ENCODE measurements at places on chromosomes 12 and 14.

GRCh38 chr14:34498684-34499412 is 36.8 kb upstream of the SPTSSA start:
- DNase-seq, result no peak

- DNase-seq, result no peak
Observed at GRCh38 chr12:90585640-90586304, 369.2 kb downstream of the CCER1 start.

- no peak for DNase-seq
Observed at GRCh38 chr12:84996759-84997158, 39.3 kb downstream of the TSPAN19 start.

- DNase-seq, result no peak
Observed at GRCh38 chr14:59215322-59215721, 26.9 kb downstream of the DAAM1 start.

GRCh38 chr12:21073129-21073528 is 57.9 kb upstream of the SLCO1B1 start:
- no peak for DNase-seq

DNA sequence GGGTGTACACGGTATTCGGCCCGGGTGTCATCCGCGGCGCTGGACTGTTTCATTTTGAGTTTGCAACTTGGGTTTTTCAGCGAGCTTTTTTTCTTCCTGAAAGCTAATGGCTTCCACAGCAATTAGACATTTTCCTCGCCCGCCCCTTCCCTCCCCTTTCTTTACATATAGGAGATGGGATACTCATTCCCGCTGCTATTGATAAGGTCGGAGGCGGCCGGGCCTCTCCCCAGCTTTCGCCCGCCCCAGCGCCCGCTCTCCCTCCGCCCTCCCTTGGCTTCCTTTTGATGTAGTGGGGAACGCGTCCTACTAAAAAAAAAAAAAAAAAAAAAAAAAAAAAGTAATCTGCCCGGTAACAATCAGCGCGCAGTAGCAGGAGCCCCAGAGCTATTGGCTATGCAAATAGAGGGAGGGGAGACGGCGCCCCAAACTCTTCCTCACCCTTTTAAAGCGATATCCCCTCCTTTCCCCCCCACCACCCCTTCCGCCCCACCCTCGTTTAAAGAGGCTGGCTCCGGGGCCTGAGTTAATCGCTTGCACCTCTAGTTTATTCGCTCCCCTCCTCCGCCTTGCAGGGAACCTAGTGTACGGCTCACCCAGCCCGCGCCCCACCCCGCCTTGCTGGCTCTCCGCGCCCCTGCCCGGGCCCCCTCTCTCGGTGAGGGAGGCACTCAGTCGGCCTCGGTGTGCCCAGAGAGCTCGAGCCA is 1.7 kb upstream of the CCND2 start:
- peak; percentile 76 for DNase-seq

DNA sequence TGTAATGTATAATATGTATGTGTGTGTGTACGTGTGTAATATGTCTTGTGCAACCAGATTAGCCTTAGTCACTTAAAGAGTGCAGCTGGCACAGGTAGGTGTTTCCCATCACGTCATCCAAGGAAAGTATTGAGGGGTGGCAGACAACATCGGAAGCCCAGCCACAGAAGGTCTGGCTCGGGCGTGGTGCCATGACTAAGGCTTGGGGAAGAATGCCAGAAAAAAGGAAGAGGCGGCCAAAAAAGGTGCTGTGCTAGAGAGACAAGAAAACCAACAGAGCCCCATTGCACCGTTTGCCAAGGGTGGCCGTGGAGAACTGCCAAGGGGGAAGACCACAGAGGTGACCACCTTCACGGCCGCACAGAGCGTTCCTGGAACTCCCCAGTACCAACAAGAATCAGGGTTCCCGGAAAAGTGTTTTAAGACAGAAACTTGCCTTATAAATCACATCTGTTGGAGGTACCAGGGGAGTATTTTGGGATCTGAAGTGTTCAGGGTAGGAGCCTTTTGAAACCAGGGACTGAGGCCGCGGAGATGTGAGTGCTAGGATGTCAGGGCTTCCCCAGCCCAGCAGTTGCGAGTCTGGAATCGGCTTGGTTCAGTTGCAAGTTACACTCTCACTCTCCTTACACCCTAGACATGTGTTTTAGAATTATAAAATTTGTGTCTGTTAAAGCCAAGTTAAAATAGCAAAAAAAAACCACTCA is 131.2 kb upstream of the DYRK2 start:
- no peak for DNase-seq

DNA sequence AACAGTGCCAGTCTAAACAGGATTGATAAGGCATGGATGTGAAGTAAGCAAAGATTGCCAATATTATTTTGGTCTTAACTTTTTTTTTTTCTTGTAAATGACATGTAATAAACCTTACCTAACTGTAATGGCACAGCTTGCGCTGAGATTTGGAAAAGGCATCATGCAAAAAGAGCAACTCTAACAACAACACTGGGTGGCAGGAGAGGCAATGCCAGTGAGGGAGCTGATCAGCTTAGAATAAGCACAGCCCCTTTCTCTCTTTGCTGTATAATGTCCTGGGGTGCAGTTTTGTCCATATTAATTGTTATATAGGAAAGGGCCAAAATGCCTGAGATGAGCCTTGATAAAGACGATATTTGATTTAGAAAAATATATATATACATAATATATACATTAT is 1589.7 kb upstream of the FLRT2 start:
- no peak for DNase-seq

DNA sequence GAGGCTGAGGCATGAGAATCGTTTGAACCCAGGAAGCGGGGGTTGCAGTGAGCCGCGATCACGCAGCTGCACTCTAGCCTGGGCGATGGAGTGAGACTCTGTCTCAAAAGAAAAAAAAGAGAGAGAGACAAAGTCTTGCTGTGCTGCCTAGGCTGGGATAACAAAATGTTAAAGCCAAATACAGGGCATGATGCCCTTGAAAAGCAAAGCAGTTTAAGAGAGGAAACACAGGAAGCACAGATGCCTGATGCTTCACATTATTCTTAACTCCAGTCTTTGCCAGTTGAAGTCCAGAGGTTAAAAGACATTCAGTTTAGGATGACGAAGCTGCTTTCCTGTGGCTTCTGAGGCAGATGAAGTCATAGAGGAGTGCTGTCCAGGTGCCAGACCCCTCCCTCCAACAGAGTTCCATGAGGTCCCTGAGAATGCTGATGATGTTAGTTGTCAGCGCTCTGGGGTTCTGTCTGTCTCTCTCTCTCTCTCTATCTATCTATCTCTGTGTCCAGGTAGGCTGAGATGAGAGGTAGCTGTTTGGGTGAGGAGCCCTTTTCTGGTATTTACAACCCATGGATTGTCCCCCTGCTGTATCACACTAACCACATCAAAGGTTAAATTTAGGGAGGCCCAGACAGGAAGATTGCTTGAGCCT is 4.9 kb upstream of the MRPL52 start:
- no peak for DNase-seq

DNA sequence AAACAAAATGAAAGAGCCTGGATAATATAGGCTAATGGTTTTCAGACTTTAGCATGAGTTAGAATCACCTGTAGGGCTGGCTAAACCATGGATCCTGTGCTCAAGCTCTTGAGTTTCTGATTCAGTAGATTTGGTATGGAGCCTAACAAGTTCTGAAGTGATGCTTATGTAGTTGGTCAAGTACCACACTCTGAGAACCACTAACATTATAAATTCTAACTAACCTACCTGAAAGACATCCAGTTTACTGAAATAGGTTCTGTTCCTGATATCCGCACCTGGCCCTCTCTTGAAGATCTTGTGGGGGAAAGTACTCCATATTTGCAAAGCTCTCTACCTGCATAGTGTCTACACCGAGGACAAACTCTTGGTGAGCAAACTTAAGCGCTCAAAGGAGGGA is 59.4 kb upstream of the VSX2 start:
- no peak for DNase-seq

DNA sequence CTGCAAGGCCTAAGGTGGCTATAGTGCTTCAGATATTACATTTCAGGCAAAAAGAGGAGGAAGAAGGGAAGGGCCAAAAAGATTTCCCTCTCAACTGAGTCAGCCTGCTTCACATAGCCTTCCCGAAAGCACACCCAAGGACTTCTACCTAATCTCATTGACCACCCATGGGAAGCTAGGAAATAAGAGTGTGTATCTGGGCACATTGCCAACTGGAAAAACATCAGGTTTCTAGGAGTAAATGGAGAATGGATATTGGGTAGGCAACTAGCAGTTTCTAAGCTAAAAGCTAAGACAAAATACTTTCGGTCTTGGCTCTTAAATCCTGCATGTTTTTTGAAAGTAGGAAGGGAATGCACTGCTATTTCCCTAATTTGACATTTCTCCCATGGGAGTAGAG is 221.7 kb upstream of the GRIP1 start:
- no peak for DNase-seq

DNA sequence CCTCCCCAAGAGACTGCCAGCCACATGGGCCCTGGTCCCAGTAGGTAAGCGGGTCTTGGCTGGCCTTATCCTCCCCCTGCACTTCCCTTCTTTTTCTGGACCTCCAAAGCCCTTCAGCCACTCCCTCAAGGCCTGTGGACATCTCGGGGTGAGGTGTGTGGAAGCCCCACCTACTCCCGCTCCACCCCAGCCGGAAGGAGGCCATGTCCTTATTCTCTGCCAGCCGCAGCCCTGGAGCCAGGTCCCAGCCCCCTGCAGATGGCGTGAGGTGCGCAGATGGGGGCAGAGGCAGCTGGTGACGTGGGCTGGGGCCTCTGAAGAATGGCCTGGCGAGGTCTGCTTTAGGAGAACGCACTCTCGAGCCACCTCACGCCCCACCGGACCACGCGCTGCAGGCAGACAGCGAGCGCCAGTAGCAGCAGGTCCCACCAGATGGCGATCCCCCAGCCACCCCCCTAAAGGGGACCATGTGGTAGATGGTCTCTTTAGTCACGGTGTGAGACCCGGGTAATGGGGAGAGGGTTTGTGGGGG is 167.1 kb downstream of the TSPAN9 start:
- DNase-seq, result no peak

GRCh38 chr12:8045952-8046944 is 13.7 kb downstream of the FOXJ2 start:
- DNase-seq, result peak; percentile 57

- DNase-seq, result no peak
Observed at GRCh38 chr14:57549765-57550420, 56.2 kb upstream of the CCDC198 start.

DNA sequence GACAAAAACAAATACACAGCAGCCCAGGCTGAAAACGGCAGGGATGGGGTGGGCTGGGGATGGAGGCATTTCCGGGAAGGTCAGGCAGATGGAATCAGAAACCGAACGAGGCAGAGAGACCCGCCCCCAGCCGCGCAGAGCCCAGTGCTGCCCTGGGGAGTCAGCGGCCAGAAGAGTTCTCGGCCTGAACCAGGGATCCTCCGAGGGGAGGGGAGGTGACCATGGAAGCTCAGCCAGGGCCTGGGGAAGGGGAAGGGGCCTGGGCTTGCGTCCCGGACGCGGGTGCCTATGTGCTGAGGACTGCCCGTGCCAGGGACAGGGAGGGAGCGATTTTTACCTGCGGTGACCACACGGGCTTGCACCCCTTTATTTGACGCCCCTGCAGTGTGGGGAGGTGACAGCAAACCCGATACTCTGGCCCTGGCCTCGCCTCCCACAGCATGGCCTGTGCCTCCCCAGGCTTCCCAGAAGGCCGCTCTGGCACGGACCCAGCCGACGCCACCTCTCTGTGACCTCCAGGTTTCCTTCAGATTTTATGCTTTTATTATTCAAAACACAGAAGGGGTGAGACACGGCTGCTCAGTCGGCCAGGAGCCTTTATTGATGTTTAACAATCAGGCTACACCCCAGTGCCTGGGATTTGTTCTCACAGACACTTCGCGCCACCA is 7.7 kb downstream of the LRCOL1 start:
- DNase-seq, result no peak
